Naive thymus-derived CD4-positive, alpha-beta T cell (primary cell): ENCODE measurements at places on chromosomes 6 and 20. TPM values are rescaled to one million over a fixed set of nuclear protein-coding genes. Genes with fewer than 3 reads are reported as not detected.

DNA sequence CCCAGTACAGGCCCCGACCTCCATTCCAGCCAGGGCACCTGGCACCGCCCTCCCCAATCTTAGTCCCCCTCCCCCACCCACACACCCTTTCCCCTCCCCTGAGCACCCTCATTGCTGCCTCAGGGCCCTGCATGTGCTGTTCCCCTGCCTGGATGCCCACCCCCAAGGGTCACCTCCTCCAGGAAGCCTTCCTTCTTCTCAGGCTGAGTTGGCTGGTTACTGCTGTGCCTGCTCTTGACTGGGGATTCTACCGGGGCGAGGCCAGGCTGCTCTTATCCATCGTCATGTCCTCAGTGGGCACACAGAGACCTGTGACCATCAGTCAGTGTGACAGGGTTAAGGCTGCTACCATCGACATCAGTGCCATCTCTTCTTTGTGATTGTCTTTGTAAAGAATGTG, 23.6 kb downstream of the BHLHE23 start:
- peaks cover 3% of the 10 kb centered on the region for H3K27me3 ChIP-seq
- H3K4me1 ChIP-seq, result peaks cover 35% of the 10 kb centered on the region
- H3K27ac ChIP-seq, result no peak overlapping the region
- no peak for DNase-seq
- no peaks in the 10 kb centered on the region for H3K36me3 ChIP-seq

The PPIL6 gene
- 0.22 TPM in 1 of 2 replicates, not detected in the other for total RNA-seq

The VSX1 gene
- total RNA-seq, result not detected in 2 replicates

DNA sequence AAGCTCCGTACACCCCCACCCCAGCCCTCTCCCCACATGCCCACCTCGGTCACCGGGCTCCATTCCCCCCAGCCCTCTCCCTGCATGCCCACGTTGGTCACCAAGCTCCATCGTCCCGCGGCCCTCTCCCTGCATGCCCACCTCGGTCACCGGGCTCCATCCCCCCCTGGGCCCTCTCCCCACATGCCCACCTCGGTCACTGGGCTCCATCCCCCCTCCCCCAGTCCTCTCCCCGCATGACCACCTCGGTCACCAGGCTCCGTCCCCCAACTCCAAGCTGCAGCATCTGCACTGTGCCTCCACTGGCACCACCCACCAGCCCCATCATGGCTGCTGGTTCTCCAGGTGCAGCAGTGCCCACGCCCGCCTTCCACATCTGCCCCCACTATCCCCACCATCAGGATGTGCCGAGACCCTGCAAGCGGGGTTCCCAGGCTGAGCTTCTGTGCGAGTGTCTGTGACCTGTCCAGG, 16.8 kb downstream of the TAF4 start:
- H3K36me3 ChIP-seq, result no peaks in the 10 kb centered on the region
- H3K27me3 ChIP-seq, result no peaks in the 10 kb centered on the region
- H3K4me1 ChIP-seq, result no peaks in the 10 kb centered on the region
- H3K27ac ChIP-seq, result no peak overlapping the region
- H3K4me3 ChIP-seq, result no peak overlapping the region

GRCh38 chr20:50083034-50083433, 29.9 kb downstream of the UBE2V1 start:
- no peak overlapping the region for H3K4me3 ChIP-seq
- H3K27me3 ChIP-seq, result no peaks in the 10 kb centered on the region
- H3K27ac ChIP-seq, result no peak overlapping the region
- DNase-seq, result no peak
- peaks cover 10% of the 10 kb centered on the region for H3K4me1 ChIP-seq

DNA sequence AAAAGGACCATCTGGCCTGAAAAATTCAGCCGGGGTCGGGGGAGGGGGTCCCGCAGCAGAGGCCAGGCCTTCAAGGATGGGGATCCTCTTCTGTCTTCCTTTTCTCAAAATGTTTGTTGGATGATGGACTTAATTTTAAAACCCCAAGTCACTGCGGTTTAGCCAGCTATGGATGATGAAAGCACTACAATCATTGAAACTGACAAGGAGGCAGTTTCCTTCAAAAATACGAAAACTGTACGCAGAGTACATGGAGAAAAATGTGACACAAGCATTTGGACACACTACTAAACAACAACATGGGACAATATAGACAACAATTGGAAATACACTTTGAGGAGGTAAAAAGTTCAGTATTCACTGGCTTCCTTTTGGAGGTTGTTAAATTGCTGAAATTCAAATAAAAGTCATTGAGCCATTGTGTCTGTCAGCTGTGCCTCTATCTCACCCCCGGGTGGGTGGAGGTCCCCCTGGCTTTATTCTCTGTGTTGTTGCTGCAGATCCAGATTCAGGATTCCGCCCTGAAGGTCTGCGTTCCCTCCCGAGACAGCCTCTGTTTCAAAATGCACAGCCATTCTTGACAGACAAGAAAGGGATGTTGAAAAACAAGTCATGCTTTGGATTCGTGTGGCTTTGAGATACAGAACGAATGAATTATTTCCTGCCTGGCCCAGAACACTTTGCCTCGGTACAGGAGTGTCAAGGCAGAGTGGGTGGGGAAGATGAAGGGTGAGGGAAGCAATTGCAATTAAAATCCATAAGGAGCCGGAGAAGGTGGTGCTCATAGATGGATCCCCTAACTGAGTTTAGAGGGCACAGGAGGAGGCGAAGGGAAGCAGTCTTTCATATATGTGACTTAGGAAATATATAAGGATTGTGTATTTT, 118.2 kb downstream of the TTLL2 start:
- H3K36me3 ChIP-seq, result no peaks in the 10 kb centered on the region
- H3K27ac ChIP-seq, result no peak overlapping the region
- no peaks in the 10 kb centered on the region for H3K4me1 ChIP-seq
- no peak for DNase-seq

- no peak for DNase-seq
- H3K4me3 ChIP-seq, result no peak overlapping the region
- H3K4me1 ChIP-seq, result no peaks in the 10 kb centered on the region
- H3K27ac ChIP-seq, result no peak overlapping the region
Measured at GRCh38 chr20:9884061-9884460, 45.2 kb upstream of the PAK5 start.

DNA sequence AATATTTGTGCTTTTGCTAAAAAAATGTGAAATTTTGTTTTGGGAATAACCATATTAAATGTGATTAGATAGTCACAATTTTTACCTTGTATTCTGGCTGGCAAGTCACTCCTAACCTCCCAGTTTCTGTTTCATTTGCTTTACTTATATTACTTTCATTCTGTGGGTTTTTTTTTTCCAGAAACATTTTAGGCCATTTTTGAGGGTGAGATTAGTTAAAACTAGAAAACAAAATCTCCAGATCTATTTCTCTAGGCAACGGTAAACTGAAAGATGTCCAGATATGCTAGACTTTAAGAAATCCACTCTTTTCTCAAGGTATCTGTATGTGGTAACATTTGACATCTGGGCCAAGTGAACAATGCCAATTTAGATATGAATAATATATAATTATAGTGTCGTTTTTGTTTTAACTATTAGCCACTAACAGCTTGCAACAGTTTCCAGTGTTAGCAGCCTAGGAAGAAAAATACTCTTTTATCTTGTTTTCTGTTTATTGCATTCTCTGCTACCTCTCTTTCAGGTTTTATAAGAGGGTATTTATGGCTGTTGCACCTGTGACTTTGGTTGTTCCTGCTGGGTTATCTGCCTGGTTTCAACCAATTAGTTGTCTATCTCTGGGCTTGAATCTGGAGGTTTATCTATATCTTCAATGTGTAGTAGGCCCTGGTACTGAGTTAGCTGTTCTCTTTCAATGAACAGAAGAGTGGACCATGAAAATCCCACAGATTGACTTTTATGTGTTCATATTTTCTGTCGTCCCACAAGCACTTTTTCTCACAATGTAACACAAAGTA, 260.9 kb downstream of the NKAIN2 start:
- no peaks in the 10 kb centered on the region for H3K4me1 ChIP-seq
- no peak overlapping the region for H3K27ac ChIP-seq
- no peaks in the 10 kb centered on the region for H3K27me3 ChIP-seq
- H3K4me3 ChIP-seq, result no peak overlapping the region
- no peaks in the 10 kb centered on the region for H3K36me3 ChIP-seq

GRCh38 chr6:144213315-144213714, 63.0 kb downstream of the STX11 start:
- H3K36me3 ChIP-seq, result no peaks in the 10 kb centered on the region
- no peak for DNase-seq
- H3K4me3 ChIP-seq, result no peak overlapping the region
- no peaks in the 10 kb centered on the region for H3K27me3 ChIP-seq
- H3K4me1 ChIP-seq, result peaks cover 18% of the 10 kb centered on the region

GRCh38 chr6:43935921-43936439, 166.0 kb downstream of the VEGFA start:
- no peak overlapping the region for H3K27ac ChIP-seq
- no peaks in the 10 kb centered on the region for H3K4me1 ChIP-seq
- no peak overlapping the region for H3K4me3 ChIP-seq

GRCh38 chr6:133274813-133275212, 33.7 kb downstream of the EYA4 start:
- no peak overlapping the region for H3K4me3 ChIP-seq
- H3K27ac ChIP-seq, result no peak overlapping the region
- no peaks in the 10 kb centered on the region for H3K36me3 ChIP-seq
- H3K27me3 ChIP-seq, result no peaks in the 10 kb centered on the region
- DNase-seq, result no peak
- H3K4me1 ChIP-seq, result no peaks in the 10 kb centered on the region

The HAO1 gene
- not detected in 2 replicates for total RNA-seq

DNA sequence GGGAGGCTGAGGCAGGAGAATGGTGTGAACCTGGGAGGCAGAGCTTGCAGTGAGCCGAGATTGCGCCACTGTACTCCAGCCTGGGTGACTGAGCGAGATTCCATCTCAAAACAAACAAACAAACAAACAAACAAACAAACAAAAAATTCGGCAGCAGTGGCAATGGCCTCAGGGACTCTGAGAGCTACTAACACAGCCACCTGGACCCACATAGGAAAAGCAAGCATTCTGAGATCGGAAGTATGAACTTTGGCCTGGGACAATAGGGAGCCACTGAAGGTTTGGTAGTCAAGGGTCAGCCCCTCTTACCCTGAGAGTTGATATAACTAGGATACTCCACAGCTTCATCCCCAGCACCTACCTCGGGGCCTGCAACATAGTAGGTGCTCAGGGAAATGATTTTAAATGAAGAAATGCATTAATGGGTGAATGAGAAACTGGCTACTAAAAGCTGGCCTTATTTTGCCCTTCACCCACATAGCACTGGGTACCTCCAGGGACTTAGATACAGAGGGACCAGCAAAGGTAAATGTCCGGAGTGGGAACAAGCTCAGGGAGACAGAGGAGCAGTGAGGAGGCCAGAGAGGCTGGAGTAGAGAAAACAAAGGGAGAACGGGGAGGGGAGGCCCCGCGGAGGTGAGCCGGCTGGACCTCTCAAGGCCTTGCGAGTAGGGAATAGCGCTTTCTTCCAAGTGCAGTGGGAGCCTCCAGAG, 46.6 kb upstream of the PTGIS start:
- H3K36me3 ChIP-seq, result no peaks in the 10 kb centered on the region
- no peak overlapping the region for H3K27ac ChIP-seq
- no peak for DNase-seq
- no peaks in the 10 kb centered on the region for H3K27me3 ChIP-seq
- H3K4me1 ChIP-seq, result peaks cover 5% of the 10 kb centered on the region
- no peak overlapping the region for H3K4me3 ChIP-seq

GRCh38 chr20:42957018-42957703, 232.5 kb downstream of the PTPRT start:
- H3K36me3 ChIP-seq, result no peaks in the 10 kb centered on the region
- no peak for DNase-seq
- H3K27ac ChIP-seq, result no peak overlapping the region
- no peak overlapping the region for H3K4me3 ChIP-seq

DNA sequence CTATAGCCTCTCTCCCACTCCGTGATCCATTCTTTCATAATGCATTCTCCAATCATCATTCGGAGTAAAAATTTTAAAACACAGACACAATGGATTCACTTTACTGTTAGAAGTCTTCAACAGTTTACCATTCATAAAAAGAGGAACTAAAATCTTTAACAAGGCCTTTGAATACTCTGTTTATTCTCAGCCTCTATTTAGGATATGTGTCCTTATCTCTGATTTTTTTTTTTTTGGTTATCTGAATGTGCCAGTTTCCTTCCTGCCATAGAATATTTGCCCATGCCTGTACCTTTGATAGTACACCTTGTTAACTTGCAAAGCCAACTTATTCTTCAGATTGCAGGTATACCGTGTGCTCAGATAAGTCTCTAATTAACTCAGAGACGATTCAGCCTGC, 11.1 kb downstream of the CRISP1 start:
- H3K4me3 ChIP-seq, result no peak overlapping the region
- H3K27me3 ChIP-seq, result no peaks in the 10 kb centered on the region
- H3K27ac ChIP-seq, result no peak overlapping the region
- no peaks in the 10 kb centered on the region for H3K36me3 ChIP-seq

- no peaks in the 10 kb centered on the region for H3K27me3 ChIP-seq
- no peak overlapping the region for H3K4me3 ChIP-seq
- no peaks in the 10 kb centered on the region for H3K4me1 ChIP-seq
- H3K27ac ChIP-seq, result no peak overlapping the region
- H3K36me3 ChIP-seq, result no peaks in the 10 kb centered on the region
Measured at GRCh38 chr6:21277601-21278374, 315.8 kb upstream of the SOX4 start.

The TRPC4AP gene
- 51.2 TPM for total RNA-seq

GRCh38 chr6:6856538-6857523, 250.9 kb upstream of the RREB1 start:
- DNase-seq, result peak; percentile 20
- H3K4me1 ChIP-seq, result no peaks in the 10 kb centered on the region
- H3K27ac ChIP-seq, result no peak overlapping the region
- peak overlapping the region; percentile 15 for H3K4me3 ChIP-seq
- no peaks in the 10 kb centered on the region for H3K27me3 ChIP-seq

- peak overlapping the region; percentile 56 for H3K4me3 ChIP-seq
- peak; percentile 36 for DNase-seq
- peaks cover 23% of the 10 kb centered on the region for H3K4me1 ChIP-seq
- no peaks in the 10 kb centered on the region for H3K27me3 ChIP-seq
- no peaks in the 10 kb centered on the region for H3K36me3 ChIP-seq
Measured at GRCh38 chr6:41531591-41532582, 14.3 kb upstream of the FOXP4 start.

DNA sequence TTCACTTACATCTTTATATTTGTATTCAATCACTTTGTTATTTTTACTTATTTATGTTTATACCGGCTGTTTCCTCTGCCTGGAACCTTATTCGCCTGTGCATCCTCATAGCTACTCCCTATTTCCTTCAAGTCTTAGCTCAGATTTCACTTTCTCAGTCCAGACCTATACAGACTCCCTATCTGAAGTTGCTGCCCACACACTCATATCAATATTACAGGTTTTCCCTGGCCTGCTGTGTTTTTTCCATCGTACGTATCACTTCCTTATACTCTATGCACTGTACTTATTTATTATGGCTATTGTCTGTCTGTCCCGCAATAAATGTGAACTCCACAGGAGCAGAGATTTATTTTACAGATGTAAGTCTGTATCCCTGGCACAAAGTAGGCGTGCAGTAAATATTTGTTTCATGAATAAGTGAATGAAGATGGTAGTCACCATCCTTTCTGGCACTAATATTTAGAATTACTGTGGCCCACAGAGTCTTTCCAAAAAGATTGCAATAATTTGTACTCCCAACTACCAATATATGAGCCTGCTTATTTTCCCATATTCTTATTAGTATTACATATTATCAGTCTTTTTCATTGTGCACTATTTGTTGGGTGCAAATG, 64.9 kb downstream of the TNFAIP3 start:
- H3K36me3 ChIP-seq, result no peaks in the 10 kb centered on the region
- H3K27ac ChIP-seq, result no peak overlapping the region
- H3K4me1 ChIP-seq, result peaks cover 15% of the 10 kb centered on the region
- no peak overlapping the region for H3K4me3 ChIP-seq
- DNase-seq, result no peak
- H3K27me3 ChIP-seq, result no peaks in the 10 kb centered on the region

GRCh38 chr20:40668449-40669228, 20.4 kb downstream of the MAFB start:
- no peaks in the 10 kb centered on the region for H3K36me3 ChIP-seq
- H3K4me3 ChIP-seq, result no peak overlapping the region
- no peaks in the 10 kb centered on the region for H3K27me3 ChIP-seq

The SGK2 gene
- total RNA-seq, result 0.48 TPM
